RWPE1 (cell line): ENCODE measurements at places on chromosomes 6 and 20.

DNA sequence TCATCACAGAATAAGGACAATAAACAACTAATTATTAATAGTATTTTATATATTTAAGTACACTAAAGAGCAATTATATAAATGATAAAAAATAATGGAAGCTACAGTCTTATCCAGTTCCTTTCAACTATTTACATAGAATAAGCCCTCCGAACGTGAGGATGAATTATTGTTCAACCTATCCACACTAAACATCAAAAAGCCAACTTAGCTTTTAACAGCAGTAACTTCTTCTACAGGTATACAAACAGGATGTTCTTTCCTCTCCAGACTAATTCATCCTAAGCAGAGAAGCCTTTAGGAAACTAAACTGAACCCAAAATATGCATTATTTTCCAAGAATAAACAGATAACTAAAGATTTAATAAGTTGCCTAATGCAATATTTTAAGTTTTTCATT is 2.3 kb downstream of the FKBP5 start:
- no peak for DNase-seq

- no peak for DNase-seq
Observed at GRCh38 chr20:64116541-64117431, 9.4 kb upstream of the NPBWR2 start.

GRCh38 chr6:149895833-149896271 is 2.1 kb downstream of the RAET1E start:
- DNase-seq = no peak

- no peak for DNase-seq
Observed at GRCh38 chr6:139547122-139547776, 172.8 kb upstream of the CITED2 start.

GRCh38 chr6:135063926-135064325 is 9.3 kb upstream of the HBS1L start:
- DNase-seq = no peak

- no peak for DNase-seq
Observed at GRCh38 chr20:40749985-40750506, 61.0 kb upstream of the MAFB start.

- DNase-seq = no peak
Observed at GRCh38 chr6:90463359-90463758, 123.5 kb downstream of the MAP3K7 start.

DNA sequence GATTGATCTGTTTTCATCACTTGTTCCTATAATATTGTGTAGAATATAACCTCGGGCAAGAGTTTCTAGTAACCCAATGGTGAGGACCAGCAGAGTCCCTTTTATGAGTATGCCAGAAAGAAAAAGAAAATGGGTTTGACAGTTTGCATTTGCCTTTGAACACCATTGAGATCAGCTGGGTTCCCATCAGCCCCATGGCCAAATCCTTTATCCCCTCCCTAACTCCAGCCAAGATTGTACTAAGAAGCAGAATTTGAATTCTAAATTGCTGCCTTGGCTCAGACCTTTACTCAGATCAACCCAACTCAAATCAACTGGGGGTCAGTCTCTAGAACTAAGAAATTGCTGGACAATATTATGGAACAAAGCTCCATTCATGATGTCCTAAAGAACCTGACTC is 187.4 kb downstream of the TBC1D7 start:
- DNase-seq = no peak

- no peak for DNase-seq
Observed at GRCh38 chr6:160387916-160388643, 39.9 kb downstream of the SLC22A3 start.

DNA sequence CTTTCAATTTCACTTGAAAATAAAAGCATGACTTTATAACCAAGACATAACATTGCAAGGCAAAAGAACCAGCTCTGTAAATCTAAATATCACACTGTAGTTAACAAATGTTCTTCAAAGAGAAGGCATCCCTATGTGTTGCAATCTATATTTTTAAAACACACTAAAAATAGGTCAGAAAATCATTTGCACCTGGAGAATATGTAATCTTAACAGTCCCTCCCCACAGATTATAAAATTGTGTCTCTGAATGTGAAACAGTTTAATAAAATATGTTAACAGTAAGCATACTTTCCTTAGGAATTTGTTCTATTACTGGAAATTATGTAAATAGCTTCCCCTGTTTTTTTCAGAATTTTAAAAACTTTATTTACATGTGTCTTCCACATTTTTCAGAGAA is 351.9 kb downstream of the COL12A1 start:
- no peak for DNase-seq

- DNase-seq = no peak
Observed at GRCh38 chr20:36812594-36813463, 39.3 kb upstream of the DSN1 start.

- DNase-seq = no peak
Observed at GRCh38 chr6:67200626-67201403, 1434.3 kb upstream of the ADGRB3 start.

GRCh38 chr20:55186228-55186627 is 710.8 kb downstream of the DOK5 start:
- DNase-seq = no peak

GRCh38 chr20:38941726-38942389 is 15.6 kb downstream of the FAM83D start:
- DNase-seq = no peak

GRCh38 chr6:88358846-88359245 is 192.7 kb upstream of the CNR1 start:
- no peak for DNase-seq

DNA sequence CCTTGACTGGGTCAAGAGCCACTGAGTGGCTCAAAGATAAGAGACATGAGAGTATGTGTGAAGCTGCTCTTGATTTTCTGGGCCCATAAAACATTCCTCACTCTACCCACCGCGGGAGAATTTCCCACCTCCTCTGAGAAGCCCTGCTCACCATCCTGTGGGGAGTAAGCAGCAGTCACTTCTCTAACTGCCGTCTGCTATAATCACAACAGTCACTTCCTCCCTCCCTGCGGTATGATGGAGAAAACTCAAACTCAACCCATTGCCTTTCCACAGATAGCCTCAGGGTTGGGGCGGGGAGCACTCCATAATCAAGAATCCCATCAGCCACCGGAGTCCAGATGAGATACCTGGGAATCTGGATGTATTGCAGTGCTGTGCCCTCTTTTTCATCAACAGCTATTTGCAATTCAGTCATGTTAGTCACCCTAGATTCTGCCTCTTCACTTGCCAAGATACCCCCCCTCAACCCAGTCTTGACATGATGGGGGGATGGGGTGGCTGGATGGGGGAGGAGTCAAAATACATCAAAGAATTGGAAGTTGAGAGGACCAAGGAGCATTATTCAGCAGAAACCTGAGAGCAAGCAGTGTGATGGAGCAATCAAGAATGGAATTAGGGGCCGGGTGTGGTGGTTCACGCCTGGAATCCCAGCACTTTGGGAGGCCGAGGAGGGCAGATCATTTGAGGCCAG is 5.1 kb downstream of the MOCS1 start:
- DNase-seq = no peak

DNA sequence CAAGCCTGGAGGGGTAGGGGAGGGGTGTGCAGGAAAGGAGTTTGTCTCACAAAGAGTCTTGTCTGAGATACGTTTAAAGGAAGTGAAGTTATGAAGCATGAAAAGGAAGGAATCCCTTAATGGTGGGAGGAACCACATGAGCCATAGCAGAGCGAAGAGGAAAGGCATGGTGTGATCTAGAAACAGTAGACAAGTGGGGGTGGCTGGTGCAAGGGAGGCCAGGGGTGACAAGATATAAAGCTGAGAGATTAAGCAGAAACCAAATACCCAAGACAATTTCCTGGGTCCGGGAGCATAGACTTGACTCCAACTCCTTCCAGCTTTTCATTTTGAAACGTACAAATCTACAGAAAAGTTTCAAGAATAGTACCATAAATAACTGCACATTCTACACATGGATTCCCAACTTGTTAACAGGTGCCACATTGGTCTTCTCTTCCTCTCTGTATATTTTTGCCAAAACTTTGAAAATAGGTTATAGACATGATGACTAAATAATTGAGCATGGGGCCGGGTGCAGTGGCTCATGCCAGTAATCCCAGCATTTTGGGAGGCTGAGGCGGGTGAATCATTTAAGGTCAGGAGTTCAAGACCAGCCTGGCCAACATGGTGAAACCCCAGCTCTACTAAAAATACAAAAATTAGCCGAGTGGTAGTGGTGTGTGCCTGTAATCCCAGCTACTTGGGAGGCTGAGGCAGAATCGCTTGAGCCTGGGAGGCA is 211.6 kb downstream of the SLC24A3 start:
- no peak for DNase-seq

GRCh38 chr6:46985943-46986342 is 56.2 kb downstream of the ADGRF1 start:
- DNase-seq = no peak

- DNase-seq = no peak
Observed at GRCh38 chr6:79246891-79247290, 12.4 kb upstream of the HMGN3 start.

DNA sequence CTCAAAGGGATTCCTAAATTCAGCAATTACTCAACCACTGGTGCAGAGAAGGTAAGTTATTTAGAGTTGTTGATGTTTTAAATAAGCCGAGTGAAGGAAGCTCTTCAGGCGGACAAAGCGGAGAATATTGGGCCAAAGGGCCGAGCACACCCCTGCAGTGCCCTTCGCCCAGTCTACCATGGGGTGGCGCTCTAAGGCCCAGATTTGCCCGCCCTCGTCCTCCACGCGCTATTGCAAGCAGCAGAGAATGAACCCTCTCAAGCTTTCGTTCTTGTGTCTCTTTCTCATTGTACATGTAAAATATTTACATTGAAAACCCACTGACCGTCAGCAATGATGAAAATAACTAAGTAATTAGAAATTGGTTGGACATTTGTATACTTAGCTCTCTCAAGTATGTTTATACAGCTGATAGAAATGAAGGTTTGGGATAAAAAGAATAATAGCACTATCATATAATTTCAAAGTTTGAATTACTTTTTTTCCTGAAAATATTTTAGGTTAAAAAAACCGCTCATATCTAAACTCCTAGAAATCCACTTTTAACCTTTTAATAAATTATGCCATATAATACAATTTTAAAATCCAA is 195.0 kb upstream of the CEP162 start:
- DNase-seq = peak; percentile 31

DNA sequence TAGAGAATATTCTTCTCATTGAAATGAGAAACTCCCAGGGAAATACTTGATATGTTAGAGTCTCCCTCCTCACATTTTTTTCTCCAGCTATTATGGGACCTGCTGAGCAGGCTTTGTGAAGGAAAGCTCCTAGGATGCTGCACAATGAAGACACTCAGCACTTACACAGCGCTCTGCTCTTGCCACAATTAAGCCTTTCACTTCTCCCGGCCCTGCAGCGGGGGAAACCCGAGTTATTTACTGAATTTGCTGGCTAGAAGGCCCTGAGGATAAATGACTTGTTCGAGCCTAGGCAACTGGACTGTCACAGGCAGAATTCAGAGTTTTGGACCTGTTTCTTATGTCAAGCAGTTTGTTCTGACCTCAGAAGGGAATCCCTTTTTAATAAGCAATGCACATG is 102.0 kb downstream of the MAP3K7 start:
- no peak for DNase-seq

GRCh38 chr20:4046311-4046924 is 31.1 kb upstream of the RNF24 start:
- no peak for DNase-seq

DNA sequence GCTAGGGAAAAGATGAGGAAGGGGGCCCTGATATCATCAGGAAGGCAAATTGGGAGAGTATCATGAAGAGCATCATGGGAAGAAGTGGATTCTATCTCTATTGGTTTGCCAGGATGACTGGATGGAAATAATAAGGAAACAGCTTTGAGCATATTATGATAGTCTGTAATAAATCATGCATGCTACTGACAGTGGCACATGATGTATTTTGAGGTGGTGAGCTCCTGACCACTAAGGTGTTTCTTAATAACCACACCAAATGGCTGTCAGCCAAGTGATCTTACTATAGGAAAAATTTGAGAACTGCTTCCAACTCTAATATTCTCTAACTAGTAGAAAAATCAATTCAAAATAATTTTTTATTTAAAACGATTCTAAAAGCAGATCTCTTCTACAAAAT is 548.4 kb upstream of the JAG1 start:
- no peak for DNase-seq
